ENCODE measurements at places on chromosomes 12 and 14. TPM values are rescaled to one million over a fixed set of nuclear protein-coding genes. Genes with fewer than 3 reads are reported as not detected.

- DNase-seq = no peak
Measured at GRCh38 chr12:98402671-98403070, 112.7 kb upstream of the TMPO start.

DNA sequence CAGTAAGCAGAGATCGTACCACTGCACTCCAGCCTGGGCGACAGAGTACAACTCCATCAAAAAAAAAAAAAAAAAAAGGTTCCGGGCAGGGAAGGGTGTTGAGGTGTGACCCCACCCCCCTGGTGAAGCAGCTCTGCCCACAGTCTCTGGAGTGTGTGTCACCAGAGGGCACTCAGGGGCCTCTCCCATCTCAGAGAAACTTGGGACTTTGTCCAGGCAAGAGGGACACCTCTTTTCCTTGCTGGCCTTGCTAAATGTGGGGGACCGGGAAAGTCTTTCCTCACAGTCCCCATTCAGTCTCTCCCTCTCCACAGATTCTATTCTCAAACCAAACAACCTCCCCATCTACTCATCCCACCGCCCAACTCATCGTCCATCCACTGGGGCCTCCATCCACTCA is 43.6 kb downstream of the RFLNA start:
- no peak for DNase-seq

DNA sequence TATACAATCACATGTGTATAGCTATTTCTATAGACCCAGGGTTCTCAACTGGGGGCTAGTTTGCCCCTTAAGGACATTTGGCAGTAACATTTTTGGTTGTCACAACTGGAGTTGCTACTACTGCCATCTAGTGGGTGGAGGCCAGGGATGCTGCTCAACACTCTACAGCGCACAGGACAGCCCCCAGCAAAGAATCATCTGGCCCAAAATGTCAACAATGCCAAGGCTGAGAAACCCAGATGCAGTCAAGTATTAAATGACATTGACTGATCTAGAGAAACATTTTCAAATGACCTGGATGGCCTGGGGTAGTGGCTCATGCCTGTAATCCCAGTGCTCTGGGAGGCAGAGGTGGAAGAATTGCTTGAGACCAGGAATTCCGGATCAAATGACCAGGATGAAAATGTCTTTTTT is 5.8 kb downstream of the WSB2 start:
- peak; percentile 56 for DNase-seq

HSPA2 gene
- 7.7 TPM for polyA plus RNA-seq

ZNF891 gene
- 1.4 TPM for polyA plus RNA-seq

CCDC88C gene
- polyA plus RNA-seq = 47.4 TPM

All from thymus (tissue), 14 donors.